ENCODE measurements at places on chromosomes 2 and 18.

DNA sequence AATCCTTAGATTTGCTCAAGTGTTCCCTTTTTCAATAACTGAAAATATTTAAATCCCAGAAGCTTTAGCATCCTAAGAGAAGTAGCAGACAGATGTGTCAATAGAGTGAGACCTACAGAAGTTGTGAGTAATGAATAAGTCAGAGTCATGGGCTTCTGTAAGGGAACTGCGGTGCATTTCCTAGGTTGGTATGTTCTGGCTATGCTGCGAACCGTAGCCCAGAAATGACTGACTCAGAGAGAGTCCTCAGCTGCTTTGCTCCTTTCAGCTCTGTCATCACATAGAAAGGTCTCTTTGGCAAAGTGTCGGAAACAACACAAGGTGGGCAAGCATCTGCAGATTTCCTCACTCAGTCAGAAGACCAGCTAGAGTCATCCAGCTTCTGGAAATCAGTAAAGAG lies 297.1 kb downstream of the ARHGAP15 start:
- no peak for DNase-seq

DNA sequence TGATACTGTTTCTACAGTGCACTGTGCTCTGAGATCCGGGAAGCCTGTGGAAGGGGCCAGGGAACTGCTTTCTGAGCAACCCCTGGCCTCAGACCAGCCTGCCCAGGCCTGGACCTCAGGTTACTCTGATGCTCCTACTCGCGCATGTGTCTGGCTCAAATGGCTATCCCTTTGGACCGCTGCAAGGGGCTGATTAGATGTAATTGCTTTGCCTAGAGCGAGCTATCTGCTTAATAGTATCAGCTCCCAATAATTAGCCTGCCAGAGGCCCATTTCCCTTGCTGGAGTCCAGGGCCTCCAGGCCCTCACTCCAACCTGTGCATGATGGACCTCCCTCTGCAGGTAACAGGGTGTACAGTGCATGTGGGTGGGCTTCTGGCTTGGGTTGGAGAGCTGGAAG lies 7.2 kb upstream of the KCNK3 start:
- no peak for DNase-seq

- DNase-seq, result no peak
These were observed 87.0 kb downstream of the EPB41L3 start for GRCh38 chr18:5456577-5457461.

DNA sequence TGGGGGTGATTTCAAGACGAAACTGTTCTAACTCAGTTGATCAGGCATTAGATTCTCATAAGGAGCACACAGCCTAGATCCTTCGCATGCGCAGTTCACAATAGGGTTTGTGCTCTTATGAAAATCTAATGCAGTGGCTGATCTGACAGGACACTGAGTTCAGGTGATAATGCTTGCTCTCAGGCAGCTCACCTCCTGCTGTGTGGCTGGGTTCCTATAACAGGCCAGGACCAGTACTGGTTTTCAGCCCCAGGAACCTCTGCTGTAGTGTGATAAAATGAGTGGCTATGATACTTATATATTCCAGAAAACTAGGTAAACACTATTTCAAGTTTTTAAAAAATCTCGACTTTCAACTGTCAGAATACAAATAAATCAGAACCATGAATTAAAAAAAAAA lies 271.4 kb downstream of the GALNT13 start:
- DNase-seq, result no peak

GRCh38 chr2:45177870-45178269 lies 168.6 kb upstream of the SIX2 start:
- no peak for DNase-seq

Data from stomach (tissue), 19 donors.